ENCODE measurements at places on chromosomes 6 and 20.

DNA sequence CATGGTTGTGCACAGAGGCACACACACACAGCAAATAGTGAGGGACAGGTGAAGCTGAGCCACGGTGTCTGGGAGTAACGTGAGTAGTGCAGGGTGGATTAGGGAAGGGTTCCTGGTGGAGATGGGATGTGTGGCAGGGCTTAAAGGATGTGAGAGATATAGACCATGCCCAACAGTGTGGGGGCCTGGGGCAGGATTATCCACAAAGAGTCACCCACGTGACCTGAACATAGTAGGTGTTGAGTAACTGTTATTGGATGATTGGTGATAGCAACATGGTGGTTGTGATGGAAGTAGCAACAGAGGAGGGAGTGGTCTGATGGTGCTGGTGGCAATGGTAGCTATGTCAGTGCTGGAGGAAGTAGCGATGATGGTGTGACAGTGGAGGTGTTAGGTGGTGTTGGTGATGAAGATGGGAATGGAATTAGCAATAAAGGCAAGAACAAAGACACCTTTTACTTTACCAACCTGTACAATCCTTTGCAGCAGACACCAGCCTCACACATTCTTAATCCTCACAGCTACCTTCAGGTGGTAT, 135.1 kb downstream of the MRPL14 start:
- DNase-seq = no peak

DNA sequence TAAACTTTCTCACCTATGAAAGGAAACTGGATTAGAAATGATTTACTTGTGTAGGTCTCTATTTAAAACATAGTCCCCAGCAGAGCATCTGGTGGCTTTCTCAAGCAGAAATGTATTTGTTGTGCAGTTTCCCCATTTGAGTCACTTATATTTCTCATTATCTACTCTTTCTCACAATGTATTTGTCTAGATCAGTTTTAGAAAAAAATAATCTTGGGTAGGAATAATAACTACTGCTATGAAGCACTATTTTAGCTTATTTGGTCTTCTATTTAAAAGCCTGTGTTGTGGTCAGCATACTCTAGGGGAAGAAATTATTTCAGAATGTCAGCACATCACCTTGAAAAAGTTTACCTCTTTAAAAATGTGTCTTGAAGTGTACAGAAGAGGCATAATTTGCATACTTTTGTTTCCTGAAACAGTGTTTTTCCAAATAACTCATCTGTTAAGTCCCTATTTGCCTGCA, 60.9 kb upstream of the PRL start:
- no peak for DNase-seq

GRCh38 chr6:38162493-38163185, 343.1 kb downstream of the ZFAND3 start:
- DNase-seq = no peak

GRCh38 chr20:32069711-32070110, 17.7 kb downstream of the HCK start:
- no peak for DNase-seq

GRCh38 chr6:37052027-37052628, 46.7 kb downstream of the FGD2 start:
- peak; percentile 28 for DNase-seq

DNA sequence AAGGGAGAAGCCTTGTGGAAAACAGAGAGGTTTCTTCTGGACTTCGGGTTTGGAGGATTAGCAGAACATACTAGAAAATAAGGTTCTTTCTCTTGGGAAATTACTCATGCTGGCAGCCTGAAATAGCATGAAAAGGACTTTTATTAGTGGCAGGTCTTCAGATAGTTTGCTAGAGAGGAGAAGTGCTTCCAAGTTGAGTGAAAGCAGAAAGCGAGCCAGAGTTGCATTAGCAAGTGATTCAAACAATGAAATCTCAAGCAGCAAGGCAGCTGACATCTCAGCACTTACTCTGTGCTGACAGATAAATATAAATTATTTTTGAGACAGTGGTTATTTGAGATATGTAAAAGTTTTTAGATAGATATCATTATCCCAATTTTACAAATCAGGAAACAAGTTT, 91.9 kb downstream of the PLCB4 start:
- no peak for DNase-seq

GRCh38 chr20:39986173-39986904, 702.7 kb downstream of the MAFB start:
- no peak for DNase-seq

- DNase-seq = peak; percentile 53
Measured at GRCh38 chr6:336159-337114, 44.1 kb downstream of the DUSP22 start.

GRCh38 chr6:15426901-15427300, 181.0 kb downstream of the JARID2 start:
- no peak for DNase-seq

GRCh38 chr6:84447651-84448050, 220.2 kb upstream of the CEP162 start:
- DNase-seq = no peak

GRCh38 chr6:56172144-56172543, 75.2 kb downstream of the COL21A1 start:
- DNase-seq = no peak

DNA sequence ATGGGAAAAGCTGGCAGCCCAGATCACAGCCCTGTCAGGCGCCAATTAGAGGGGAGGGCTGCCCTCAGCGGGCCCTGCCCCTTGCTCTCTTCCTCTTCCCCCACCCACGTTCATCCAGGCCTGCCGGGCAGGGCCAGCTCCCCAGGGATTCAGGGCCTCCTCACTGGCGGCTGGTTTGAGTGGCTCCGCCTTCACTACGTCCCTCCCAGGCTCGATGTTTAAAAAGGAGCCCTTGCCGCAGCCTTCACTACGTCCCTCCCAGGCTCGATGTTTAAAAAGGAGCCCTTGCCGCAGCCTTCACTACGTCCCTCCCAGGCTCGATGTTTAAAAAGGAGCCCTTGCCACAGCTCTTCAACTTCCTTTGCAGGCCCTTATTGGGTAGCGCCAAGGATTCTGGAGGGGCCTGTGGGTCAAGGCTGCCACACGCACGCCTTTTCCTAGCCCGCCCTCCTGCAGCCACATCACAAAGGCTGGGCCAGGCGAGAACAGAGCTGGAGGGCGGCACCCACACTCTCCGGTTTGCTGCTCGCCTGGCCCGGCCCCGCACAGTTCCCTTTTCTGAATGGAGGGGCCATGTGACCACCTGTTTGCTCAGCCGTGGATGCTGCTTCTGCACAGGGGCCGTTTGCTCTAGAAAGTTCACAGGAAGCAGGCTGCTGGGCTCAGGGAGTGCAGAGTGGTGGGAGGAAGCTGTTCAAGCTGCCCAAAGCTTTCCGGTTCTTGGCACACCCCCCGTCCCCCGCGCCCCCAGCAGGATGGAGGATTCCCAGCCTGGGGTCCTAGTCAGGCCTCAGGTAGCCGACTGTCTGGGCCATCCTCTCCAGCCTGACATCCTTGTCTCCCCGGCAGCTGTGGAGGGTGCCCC, 1.6 kb downstream of the SLC17A9 start:
- DNase-seq = peak; percentile 96

- DNase-seq = no peak
Measured at GRCh38 chr6:38477680-38478260, 162.0 kb downstream of the BTBD9 start.

GRCh38 chr6:28980852-28981430, 24.2 kb downstream of the ZNF311 start:
- DNase-seq = peak; percentile 93

DNA sequence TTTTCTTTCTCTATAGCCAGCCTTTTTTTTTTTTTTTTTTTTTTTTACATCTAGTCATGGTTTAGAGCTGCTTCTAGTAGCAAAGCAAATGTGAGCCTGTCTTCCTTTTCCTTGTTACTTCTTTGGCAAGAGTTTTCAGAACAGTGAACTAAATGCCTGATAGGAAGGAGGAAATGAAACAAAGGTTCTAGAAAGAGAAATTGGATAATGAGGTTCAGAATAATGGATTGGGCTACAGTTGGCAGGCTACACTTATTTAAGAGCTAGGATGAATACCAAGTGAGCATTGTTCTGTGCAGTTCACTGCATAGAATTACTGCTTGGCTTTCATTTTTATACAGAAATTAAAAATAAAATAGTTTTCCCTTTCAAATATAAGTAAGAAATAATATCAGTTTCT, 78.6 kb downstream of the HIVEP1 start:
- no peak for DNase-seq

- DNase-seq = no peak
Measured at GRCh38 chr6:64782877-64783276, 924.1 kb downstream of the EYS start.

DNA sequence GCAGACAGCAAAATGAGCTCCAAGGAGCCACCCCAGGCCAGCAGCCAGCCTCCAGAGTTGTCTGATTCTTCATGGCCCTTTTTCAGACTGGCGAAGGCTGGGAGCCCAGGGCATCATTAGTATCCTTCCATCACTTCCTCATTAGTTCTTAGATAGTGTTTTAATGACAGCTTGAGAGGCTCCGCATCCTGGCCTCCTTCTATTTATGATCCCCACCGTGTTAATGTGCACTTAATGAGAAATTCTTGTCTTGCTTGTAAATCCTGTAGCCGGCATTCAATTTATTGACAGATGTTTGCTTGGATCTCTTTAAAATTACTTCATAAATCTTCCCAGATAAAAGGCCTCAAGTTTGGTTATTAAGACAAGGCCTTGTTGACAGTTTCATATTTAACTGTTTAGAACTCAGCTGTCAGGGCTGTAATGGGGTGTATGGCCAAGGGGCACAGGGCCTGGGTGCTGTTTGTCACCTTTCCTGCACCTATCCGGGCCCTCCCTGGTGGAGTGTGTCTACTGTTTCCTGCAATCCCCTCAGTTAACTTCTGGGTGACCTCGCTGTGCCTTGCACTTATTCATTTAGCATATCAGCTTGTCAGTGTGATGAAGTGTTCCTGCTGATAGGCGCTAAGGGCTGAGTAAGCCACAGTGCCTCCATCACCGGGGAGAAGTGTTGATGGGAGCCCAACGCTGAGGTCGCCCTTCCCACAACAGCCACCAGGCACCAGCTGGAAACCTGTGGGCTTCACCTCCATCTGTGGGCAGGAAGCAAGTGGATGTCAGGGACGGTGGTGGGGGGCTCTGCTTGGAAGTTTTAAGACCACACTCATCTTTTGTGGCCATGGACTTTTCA, 169.3 kb downstream of the TSHZ2 start:
- DNase-seq = no peak

DNA sequence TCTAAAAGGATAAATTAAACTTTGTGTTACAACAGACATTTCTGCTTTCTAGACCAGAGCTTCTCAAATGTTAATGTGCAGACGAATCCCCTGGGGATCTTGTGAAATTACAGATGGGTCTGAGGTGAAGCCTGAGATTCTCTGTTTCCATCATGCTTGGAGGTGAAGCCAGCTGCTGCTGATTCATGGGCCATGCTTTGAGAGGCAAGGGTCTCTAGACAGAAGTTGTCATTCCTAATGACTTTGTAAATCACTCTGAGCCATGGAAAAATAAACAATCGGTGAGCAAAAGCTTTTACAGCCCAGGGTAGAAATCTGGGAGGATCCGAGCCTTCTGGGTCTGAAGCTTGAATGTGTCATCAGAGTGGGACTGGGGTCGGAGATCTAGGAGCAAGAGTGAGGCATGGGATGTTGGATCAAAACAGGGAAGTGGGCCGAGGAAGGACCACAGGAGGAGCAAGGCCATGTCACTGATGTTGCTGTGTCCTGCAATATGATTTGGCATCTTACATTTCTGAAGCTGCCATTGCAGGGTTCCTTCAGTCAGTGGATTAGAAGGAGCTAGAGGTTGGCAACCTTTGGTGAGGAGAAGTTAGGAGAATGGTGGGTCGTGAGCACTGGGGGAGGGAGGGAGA, 77.3 kb downstream of the TRMT11 start:
- DNase-seq = peak; percentile 3

DNA sequence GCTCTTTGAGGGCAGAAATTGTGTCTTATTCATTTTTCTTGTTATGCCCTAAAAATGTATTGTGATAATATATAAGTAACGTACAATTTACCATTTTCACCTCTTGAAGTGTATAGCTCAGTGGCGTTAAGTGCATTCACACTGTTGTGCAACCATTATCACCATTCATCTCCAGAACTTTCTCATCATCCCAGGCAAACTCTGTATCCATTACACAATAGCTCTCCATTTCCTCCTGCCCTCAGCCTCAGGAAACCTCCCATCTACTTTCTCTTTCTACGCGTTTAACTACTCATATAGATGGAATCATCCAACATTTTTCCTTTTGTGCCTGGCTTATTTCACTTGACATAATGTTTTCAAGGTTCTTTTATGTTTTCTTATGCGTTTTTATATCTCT, 184.6 kb downstream of the ESR1 start:
- no peak for DNase-seq

DNA sequence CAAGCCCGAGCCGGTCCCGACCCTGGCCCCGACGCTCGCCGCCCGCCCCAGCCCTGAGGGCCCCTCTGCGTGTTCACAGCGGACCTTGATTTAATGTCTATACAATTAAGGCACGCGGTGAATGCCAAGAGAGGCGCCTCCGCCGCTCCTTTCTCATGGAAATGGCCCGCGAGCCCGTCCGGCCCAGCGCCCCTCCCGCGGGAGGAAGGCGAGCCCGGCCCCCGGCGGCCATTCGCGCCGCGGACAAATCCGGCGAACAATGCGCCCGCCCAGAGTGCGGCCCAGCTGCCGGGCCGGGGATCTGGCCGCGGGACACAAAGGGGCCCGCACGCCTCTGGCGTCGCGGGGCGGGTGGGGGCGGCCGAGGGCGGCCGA, 37.5 kb downstream of the YTHDF1 start:
- no peak for DNase-seq

GRCh38 chr6:16765235-16765634, 4.0 kb upstream of the ATXN1 start:
- no peak for DNase-seq

DNA sequence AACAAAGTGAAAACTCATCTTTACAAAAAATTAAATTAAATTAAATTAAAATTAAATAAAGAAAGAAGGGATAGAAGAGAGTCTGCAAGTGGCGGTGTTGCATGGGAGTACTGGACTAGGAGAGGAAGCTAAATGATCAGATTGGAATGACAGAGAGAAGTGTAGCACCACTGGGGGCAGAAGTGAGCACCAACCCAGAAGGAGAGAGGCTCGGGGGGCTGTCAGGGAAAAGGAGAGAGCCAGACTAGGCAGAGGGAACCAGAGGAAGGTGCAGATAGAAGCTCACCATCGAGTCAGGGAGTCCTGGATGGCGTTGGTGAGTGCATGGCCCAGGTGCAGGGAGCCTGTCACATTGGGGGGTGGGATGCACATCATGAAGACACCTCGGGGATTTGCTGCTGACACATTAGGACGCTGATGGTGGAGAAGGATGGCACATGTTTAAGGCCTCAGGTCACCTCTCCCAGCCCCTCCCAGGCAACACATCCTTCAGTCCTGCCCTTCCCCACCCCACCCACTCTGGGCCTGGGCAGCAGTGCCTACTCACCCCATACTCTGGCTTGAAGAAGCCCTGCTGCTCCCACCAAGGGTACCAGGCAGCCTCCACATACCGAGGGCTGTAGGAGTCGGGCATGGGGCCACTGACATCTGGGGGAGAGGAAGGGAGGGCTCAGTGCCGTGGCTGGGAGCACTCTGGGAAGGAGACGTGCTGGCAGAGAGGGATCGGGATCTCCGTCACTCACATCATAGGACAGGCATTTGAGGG, 4.0 kb downstream of the VARS1 start:
- DNase-seq = peak; percentile 58

GRCh38 chr20:25287631-25288290, 39.9 kb downstream of the PYGB start:
- no peak for DNase-seq
